Effector memory CD8-positive, alpha-beta T cell (primary cell): ENCODE measurements at places on chromosomes 3 and 15.

DNA sequence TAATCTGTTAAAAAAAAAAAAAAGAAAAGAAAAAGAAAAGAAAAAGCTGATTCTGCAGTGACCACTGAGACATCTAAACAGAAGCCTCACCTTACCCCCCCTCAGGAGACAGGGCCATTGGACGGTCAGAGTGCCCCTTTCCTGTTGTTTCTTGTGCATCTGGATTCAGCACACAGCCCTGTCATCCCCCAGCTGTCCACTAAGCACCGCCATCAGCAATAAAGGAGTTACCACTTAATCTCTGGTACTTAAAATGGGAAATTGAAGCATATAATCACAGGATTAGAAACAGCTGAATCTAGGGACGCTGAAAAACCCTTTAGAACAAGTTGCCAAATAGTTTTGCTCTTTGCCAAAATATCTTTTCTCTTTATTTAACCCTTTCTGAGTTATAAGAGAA lies 62.5 kb downstream of the TRIM69 start:
- DNase-seq, result no peak

DNA sequence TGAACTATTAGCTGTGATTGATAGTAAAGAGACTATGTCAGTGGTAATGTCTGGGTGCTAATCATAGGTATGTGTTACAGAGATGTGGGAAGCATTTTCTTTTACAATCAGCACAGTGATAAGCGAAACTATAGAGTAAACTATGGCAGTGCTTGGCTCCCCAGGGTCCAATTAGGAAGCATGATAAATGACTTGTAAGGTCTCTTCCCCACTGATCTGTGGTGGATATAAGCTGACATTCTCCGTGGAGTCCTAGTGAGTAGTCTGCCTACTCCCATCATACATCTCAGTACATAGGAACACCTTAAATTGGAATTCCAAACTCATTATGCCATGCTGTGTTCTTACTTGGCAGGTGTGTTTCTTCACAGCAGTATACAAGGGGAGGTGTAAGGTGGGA lies 204.2 kb downstream of the GAP43 start:
- DNase-seq, result no peak

DNA sequence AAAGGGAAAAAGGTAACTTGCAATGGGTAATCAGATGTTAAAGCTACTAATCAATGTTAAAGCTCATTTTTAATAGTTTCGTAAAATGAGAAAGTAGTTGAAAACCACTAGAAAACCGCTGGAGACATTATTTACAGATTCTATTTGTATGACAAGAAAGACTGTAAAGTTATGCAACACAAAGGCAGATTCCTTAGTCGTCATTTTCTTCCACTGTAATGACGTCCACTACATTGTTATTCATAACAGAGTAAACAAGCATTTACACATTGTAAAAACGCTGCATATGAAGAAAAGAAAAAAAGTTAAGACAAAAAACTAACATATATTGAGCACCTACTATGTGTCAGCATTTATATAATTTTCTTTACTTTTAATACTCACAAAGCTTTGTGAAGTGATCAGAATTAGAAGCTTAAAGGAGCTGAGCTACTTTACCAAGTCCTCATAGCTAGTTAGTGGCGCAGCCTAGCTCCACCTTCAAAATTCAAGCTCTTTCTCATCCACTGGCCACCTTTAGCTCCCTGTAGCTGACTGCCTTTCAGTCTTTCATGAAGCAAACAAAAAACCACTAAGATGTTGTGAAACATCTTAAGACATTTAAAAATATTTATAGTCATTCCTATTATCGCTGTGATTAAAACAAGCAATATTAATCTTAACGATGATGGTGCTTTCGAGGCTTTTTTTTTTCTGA lies 100.1 kb upstream of the CDIN1 start:
- DNase-seq, result no peak

DNA sequence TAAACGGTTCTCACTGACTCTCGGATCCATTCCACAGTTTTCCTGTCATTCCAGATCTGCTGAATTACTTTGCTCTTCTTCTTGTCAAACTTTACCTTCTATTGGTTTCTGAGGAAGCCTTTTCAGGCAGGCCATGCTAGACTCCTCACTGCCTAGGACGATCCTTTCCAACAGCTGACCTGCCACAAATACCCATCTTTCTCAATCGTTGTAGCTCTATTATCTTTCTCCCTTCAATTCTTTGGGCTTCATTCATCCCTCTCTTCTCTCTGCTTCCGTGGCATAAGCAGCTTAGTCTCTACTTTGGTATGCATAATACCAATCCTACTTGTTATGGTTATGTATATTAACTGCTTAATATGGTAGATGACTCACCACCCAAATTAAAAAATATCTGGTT lies 421.8 kb downstream of the NLGN1 start:
- no peak for DNase-seq

- DNase-seq, result no peak
These were observed 8.8 kb upstream of the ACTC1 start for GRCh38 chr15:34804113-34804512.

GRCh38 chr15:78676424-78677110 lies 35.6 kb upstream of the CHRNB4 start:
- no peak for DNase-seq

GRCh38 chr3:130979117-130979516 lies 47.5 kb downstream of the ASTE1 start:
- no peak for DNase-seq

- no peak for DNase-seq
These were observed 12.1 kb upstream of the CNBP start for GRCh38 chr3:129195731-129196256.

GRCh38 chr15:78634210-78635145 lies 6.5 kb downstream of the CHRNB4 start:
- no peak for DNase-seq

- peak; percentile 14 for DNase-seq
These were observed 1.1 kb downstream of the EAF1 start for GRCh38 chr3:15428539-15428938.

- DNase-seq, result peak; percentile 34
These were observed 825 bp upstream of the RTP3 start for GRCh38 chr3:46496746-46497555.

DNA sequence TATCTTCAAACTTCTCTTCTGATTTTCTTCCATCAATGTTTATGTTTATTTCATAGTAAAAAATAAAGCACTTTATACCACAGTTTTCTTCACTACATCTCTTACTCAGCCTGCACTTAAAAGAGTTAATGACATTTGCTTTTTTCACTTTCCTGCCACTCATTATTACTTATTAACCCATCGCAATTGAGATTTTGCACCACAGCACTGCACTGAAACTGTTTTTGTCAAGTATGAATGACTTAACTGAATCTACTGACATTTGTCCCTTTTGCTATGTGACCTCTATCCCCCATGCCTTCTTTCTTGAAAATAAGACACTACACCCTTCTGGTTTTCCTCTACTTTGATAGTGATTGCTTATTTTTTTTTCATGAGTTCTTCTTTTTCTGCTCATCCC lies 739.7 kb upstream of the DPPA4 start:
- DNase-seq, result no peak
